ELF-1 (cell line): ENCODE measurements at places on chromosomes 13 and 19.

DNA sequence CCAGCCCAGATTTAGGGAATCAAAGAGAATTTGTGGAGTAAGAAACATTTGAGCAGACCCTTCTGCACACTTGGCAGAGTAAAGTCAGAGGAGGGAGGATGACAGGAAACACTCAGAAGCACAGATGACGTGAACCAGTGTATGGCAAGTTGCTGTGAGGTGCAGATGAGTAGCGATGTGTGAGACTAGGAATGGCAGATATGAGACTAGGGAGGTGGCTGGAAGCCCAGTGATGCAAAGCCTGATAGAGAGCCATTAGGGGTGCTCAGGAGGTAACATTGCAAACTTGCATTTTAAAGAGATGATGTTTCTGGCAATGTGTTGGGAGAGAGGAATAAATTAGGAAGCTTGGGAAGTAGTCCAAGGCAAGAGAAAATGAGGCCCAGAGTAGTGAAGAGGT is 44.0 kb downstream of the PCDH17 start:
- DNase-seq = no peak

- DNase-seq = no peak
These were observed 29.8 kb upstream of the TM9SF2 start for GRCh38 chr13:99471221-99472121.

DNA sequence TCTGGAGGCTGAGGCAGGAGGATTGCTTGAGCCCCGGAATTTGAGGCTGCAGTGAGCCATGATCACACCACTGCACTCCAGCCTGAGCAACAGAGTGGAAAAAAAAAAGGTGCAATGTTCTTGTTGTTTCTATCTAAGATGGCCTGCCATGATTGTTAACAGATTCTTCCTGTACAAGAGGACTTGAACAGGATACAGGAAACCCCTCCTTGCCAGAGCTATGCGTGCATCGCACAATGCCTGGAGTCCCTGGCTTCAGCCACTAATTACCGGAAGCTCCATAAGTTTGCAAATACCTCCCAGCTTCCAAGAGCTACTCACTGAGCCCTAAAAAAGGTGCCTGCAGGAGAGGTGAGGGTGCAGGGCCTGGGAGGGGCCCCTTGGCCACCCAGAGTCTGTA is 13.1 kb upstream of the HIF3A start:
- no peak for DNase-seq

- DNase-seq = no peak
These were observed 97.1 kb downstream of the MBNL2 start for GRCh38 chr13:97319113-97319720.

DNA sequence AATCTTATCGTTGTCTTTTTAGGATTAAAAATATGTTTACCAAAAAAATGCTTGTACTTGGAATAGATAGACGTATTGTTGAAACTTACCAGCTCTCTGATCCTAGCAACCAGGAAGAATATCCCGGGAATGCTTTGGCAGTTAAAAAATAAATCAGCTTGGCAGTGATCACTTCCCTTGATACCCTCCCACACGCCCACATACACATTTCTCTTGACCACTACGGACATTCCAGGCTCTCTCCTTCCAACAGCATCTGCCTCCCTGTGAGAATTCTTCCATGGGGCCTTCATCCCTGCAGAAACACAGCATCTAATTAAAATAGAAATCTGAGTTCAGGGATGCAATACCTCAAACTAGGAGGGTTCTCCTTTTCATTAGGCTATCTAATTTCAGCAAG is 57.9 kb downstream of the THSD1 start:
- DNase-seq = no peak

DNA sequence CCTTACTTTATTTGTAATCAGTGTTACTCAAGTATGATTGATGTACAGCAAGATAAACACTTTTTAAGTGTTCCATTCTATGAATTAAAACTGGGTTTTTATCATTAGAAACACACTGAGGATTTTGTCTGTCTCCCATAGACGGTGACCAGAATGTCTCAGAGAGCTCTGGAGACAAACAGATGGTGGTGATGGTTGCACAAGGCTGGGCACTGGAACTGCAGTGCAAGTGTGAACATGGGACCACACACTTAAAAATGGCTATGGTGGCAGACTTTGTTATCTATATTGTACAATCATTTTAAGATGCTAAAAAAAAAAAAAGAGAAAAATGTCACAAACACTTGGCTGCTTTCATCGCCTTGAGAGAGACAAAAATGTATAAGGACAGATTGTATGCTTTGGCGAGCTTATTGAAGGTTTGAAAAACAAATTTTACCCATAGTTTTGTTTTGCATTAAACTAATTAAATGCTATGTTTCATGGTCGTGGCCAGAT is 273.0 kb downstream of the SHISA2 start:
- no peak for DNase-seq

- peak; percentile 24 for DNase-seq
These were observed 3.4 kb upstream of the ZNF333 start for GRCh38 chr19:14686411-14686810.
